ENCODE measurements at places on chromosomes 6 and 20.
A peak's percentile ranks its signal among the peaks of the same experiment; 100 is the strongest.

- DNase-seq: no peak
Measured at GRCh38 chr6:98977671-98978292, 30.0 kb upstream of the FBXL4 start.

- DNase-seq: no peak
Measured at GRCh38 chr6:3363296-3364025, 93.4 kb downstream of the SLC22A23 start.

GRCh38 chr6:40492187-40492586 lies 95.0 kb downstream of the LRFN2 start:
- no peak for DNase-seq

DNA sequence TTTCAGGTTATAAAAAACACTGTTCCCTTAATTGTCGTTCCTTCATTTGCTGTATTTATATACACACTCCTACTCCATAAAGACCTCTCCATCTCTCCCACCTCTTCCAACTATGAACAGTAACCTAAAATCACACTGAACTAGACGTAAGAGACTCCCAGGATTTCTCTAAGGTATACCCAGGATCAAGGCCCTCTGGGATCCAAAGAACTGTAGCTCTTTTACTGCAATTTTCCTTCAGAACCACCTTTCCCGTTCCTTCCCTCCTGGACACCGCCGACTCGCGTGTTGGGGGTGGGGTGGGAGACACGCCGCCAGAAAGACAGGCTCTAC lies 680 bp downstream of the LATS1 start:
- no peak for DNase-seq

GRCh38 chr6:3347247-3347646 lies 88.5 kb downstream of the PSMG4 start:
- DNase-seq: no peak

GRCh38 chr20:47663354-47664067 lies 121.8 kb downstream of the SULF2 start:
- peak; percentile 50 for DNase-seq

- DNase-seq: no peak
Measured at GRCh38 chr6:159982731-159983506, 14.0 kb downstream of the IGF2R start.

DNA sequence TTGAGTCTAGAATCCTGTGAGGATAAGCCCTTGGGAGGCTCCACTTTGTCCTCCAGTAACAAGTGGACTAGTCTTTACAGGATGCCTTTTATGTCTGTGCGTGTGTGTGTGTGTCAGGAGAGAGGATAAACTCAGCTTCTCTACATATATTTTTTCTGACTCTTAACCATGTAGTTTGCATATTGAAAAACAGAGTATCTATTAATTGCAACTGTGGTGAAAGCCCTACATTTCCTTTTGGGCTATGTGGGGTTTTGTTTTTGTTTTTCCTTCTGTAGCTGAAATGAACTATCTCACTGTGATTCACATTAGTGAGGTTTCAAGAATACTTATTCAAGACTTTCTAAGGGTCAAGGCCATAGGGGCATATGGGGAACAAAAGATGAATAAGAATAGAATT lies 17.7 kb downstream of the TPBG start:
- DNase-seq: no peak

DNA sequence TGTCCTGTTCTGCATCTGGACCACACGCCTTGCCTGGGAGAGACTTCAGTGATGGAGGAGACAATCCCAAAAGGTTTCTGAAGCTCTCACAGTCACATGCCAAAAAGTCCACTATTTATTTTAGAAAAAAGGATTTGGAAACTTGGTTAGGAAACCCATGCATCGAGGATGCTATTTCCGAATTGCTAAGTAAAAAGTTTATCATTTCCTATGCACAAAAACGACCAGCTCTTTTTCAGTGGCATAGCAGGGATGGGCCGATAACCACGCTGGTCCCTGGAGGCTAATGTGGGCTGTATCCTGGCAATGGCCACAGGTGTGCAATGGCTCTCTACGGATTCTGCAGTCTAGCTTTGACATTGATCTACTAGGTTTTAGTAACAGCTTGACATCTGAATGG lies 33.9 kb downstream of the RAMACL start:
- no peak for DNase-seq

GRCh38 chr6:38736951-38737350 lies 21.8 kb downstream of the DNAH8 start:
- no peak for DNase-seq

DNA sequence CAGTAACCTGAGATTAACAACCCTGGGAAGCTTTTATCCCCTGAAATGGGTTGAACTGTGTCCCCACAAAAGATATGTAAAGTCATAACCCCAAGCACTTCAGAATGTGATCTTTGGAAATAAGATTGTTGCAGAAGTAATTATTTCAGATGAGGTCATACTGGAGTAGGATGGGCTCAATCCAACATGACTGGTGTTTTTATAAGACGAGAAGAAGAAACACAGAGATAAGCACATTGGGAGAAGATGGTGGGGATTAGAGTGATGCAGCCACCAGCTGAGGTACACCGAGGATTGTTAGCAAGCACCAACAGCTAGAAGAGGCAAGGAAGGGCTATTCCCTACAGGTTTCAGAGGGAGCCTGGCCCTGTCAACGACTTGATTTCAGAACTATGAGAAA lies 12.5 kb upstream of the RNF217 start:
- DNase-seq: no peak

GRCh38 chr6:36788768-36789167 lies 50.5 kb downstream of the CPNE5 start:
- no peak for DNase-seq

DNA sequence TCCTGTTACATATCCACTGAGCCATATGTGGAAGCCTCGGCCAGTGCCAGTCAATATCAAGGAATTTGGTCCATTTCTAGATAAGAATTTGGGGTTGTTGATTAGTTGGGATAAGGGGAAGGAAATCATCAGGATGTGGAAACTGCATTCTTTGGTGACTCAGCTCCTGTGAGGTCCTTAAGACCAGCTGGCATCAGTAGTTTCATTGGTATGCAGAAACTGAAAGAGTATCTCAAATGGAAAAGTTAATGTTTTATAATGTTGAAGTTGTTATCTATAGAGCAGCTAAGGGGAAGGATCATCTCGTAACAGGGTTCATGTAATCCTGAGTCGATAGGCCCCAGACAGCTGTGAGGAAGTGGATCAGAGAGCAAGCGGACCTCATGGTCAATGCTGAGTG lies 87.9 kb upstream of the PRND start:
- no peak for DNase-seq

DNA sequence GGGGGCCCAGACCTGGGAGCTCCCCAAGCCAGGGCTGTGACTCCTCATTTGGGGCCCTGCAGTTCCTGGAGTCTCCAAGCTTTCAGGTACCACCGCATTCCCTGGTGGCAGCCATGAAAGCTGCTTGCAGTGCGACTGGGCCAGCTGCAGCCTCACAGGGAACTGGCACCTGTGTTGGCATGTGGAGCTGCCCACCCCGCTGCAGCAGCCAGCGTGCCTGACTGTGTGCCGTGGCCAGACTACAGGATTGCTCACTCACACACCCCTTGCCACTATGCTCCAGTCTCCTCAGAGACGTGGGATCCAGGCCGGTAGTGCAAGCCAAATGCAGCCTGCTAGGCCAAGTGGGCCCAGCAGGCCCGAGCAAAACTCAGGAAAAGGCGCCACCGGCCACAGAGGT lies 450.7 kb downstream of the COL12A1 start:
- DNase-seq: no peak

DNA sequence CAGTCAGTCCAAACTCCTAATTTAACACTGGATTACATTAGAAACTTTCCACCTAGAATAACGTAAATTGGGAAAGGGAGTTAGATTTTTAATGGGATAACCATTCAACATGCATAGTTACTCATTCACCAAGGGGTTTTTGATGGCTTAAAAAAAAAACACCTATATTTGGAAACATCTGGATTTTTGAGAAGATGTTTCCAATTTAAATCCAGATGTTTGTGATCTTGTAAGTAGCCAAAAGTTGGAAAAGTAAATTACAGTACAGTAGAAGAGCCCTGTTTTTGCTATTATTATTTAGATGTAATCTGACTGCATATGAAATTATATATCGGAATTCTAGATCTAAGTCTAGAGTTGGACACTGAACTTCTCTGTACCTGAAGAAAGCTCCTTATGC lies 478.2 kb downstream of the CD83 start:
- no peak for DNase-seq

DNA sequence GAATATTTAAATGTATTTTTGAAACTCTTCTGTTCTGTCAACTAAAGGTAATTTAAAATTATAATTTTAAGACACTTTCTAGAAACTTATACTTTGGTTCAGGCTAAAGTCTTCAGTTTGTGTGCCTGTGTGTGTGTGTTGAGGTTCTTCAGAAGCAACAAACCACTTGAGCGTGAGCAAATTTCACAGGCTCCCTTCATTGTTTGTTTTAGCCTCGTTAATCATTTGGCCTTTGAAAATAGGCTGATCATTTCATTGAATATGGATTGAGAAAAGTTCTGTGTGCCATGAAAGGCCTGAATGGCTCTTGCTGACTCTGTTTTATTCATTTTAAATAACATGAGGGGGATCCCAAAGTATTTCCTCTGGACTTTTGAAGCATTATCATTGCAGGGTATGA lies 420.1 kb downstream of the CDKAL1 start:
- no peak for DNase-seq

GRCh38 chr6:170162011-170162774 lies 128.7 kb downstream of the DLL1 start:
- no peak for DNase-seq

GRCh38 chr6:14397518-14397901 lies 279.9 kb downstream of the CD83 start:
- no peak for DNase-seq
